ENCODE measurements at places on chromosomes 1 and 21.

- DNase-seq, result no peak
Measured at GRCh38 chr1:172351754-172352161, 68.7 kb upstream of the C1orf105 start.

DNA sequence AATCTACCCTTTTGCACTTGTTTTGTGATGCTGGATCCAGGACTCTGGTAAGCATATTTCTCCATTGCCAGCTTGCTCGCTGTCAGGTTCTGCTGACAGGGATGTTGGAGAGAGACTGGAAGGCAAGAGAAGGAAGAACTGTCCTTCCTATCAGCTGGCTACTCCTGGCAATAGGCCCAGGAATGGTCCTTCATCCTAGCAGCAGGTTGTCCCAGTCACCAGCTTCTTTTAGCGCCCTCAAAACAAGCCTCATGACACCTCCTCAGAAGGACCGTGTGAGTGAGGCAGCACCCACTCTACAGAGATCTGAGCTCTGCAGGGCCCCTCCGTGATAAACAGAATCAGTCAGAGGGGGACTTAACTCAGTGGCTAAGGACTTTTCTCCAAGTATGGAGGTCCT is 33.1 kb upstream of the SLAMF9 start:
- DNase-seq, result no peak

DNA sequence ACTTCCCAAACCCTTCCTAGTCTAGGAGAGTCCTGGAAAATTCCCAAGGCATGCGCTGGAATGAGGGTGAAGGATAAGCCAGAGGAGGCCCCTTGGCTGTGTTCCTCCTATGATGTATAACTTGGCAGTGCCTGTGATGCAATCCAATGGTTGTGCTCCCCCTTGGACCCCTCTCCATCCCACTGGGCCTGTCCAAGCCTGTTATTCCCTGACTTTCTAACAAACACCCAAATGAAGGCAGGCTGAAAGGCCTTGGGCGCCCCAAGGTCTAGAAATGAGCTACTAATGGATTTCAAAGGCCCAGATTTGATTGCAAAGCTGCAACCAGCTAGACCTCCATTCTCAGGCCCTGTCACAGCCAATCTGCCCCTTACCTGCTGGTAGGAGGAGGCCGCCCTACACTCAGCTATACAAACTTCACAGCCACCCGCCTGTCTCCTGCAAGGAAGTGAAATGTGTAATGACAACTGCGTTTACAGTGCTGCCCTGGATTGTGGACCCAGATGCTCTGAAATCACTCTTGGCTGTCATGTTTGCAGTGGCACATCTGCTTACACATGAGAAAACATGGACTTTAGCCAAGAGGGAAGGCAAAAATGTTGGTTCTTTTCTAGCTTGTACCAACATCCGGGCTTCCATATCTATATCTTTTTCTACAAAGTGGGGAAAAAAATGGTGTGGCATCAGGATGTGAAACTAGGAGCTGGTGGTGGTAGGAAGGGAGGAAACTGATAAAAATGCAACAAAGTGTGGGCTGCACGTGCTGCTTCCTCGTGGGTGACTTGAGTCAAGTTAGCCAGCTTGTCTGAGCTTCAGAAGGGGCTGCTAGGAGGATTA is 130.4 kb downstream of the TRABD2B start:
- no peak for DNase-seq

GRCh38 chr1:93758842-93759515 is 77.3 kb upstream of the BCAR3 start:
- DNase-seq, result no peak

DNA sequence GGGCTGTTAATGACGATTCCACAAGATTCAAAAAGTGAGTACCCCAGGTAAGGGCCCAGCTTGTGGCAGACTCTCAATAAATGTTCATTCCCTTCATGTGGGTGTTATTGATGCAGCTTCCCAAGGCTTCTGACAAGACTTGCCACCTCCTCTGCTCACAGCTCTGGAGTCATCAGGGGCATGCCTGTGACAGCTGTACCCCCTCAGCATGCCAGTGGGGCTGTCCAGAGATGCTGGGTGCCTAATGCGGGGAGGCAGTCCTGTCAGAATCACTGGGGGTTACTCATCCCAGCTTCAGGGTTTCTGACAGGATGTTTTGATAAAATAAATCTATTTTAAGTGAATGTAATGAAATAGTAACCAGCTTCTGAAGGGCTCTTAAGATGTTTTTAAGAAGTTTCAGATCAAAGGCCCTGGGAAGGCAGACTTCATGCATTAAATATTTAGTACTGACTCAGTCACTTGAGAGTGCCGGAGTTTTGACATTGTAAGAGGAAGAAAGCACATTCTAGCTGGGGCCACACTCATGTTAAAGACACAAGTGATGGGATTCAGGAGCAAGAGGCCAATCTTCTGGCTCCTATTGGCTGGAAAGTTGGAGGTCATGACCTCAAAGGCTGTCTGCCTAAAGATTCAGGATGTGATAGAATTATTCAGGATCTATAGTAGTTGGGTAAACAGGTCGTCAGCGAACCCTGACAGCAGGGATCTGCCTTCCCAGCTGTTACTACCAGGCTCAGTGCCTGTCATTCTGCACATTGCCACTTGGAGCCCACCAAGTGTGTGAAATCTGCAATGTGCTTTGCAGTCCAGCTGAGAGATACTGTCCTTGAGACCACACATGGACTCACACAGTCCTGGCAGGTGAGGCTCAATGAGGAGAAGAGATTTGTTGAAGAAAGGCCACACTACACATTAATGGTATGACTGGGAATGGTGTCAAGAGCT is 239.6 kb upstream of the BEND5 start:
- no peak for DNase-seq

DNA sequence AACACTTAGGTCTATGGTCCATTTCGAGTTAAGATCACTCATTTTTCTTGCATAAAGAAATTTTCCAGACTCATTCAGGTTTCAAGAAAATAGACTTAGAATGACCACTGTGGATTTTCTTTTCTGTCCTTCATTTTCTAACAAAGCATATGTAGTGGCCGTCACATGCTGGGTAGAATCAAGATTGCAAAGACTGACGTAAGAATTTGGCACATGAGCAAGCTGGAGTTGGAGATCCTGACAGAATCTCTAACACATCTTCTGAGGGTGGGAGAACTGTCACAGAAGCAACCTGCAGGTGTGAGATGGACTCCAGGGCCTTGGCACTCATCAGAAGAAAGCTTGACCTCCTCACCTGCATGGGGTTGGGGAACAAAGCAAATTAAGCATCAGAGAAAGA is 28.6 kb downstream of the KIF26B start:
- no peak for DNase-seq

- DNase-seq, result no peak
Measured at GRCh38 chr1:60895252-60895651, 187.1 kb upstream of the NFIA start.

DNA sequence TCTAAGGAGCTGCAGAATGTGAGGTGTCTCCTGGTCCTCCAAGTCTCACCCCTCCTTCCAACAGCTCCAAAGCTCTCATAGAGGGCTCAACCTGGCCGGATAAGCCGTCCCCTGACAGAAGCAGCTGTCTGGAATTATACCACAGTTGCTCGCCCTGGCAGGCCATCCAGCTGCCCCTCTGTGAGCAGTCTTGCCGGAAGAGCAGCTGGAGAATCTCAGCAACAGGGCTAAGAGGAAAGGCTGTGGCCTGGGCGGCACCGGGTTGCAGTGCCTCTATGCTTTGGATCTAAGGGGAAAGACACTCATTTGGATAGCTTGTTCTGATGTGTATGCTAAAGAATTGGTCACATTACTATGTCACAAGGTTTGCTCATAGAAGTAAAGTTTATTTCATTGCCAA is 12.4 kb downstream of the TMCC2 start:
- DNase-seq, result no peak

DNA sequence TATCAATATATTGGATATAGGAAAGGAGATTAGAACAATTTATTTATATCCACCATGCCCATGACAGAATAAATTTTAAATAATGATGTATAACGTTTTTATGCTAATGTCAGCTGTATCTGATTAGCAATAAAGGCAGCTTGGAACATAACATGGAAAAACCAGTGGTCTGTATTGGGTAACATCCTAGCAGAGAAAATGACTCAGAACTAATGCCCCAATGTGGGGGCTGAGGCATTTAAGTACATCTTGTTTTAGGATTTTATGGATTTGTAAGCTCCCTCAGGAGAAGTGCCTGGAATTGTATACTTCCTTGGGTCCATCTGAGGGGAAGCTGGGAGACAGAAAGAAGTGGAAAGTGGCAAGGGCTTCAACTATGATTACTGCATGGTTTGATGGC is 82.3 kb downstream of the HMCN1 start:
- no peak for DNase-seq

DNA sequence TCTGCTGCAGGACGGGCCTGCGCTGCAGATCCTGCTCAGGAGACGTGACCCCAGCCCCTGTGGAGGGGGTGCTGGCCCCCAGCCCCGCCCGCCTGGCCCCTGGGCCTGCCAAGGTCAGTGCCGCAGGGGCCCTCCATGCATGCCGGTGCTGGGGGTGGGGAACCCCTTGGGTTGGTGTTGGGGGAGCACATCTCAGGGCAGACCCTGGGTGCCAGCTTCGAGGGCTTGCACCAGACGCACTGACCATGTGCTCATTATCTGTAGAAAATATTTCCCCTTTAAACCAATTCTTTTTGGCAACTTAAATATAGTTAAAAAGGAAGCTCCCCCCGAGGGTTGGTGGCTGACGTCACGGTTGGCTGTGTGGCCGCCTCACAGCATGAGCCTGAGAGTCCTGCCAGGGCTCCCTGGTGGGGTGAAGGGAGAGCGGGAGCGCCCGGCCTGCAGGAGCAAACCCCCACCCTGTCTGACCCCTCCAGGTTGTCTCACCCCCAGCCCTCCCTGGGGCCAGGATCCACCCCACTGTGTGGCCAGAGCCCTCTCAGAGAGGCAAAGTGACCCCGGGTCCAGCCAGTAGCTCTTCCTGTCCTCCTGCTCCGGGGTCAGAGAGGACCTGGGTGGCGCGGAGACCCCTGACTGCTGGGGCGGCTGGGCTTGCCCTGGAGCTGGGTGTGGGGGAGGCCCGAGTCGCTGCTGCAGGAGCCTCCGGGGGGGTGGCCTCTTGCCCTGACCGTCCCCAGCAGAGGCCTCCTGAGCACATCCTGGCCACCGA is 5.3 kb upstream of the PFKL start:
- peak; percentile 18 for DNase-seq

- no peak for DNase-seq
Measured at GRCh38 chr1:230109895-230110667, 43.0 kb downstream of the GALNT2 start.

DNA sequence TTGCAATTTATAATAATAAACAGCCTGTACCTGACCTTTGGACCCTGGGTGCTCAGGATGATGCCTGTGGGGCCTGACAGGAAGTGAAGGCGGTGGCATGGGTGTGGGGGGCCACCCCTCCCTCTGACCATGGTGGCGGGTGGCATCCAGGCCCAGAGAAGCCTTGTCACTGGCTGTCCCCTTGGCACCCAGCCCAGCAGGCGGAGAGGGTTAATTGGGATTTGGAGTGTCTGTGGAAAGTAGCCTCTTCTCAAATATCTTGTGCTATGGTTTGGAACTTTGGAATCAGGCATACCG is 20.5 kb downstream of the SOX13 start:
- DNase-seq, result peak; percentile 29

- no peak for DNase-seq
Measured at GRCh38 chr1:55974714-55975441, 604.5 kb downstream of the PLPP3 start.
